ENCODE measurements at places on chromosomes 7 and 10. TPM values are rescaled to one million over a fixed set of nuclear protein-coding genes. Genes with fewer than 3 reads are reported as not detected.
A peak's percentile ranks its signal among the peaks of the same experiment; 100 is the strongest.

DNA sequence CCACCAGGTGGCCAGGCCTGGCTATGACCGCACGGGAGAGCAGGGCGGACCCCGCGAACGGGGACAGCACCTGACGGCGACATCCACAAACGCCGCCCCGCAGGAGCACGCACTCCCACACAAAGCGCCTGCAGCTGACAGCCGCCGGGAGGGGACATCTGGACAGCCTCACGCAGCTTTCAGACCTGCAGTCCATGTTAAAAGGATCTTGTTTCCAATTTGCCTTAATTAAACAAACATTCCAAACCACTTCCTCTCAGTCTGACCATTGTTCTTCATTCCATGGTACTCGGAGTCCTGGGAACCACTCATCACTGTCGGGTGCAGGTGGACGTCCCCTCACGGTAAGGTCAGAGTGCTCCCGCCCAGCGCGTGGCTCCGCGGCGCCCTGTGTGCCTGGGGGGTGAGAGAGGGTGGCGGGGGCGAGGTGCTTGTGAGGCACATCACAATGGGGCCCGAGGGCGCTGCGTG lies 5.9 kb upstream of the GPER1 start:
- DNase-seq = no peak

GRCh38 chr10:99612167-99612831 lies 7.9 kb downstream of the SLC25A28 start:
- peak; percentile 55 for DNase-seq

DNA sequence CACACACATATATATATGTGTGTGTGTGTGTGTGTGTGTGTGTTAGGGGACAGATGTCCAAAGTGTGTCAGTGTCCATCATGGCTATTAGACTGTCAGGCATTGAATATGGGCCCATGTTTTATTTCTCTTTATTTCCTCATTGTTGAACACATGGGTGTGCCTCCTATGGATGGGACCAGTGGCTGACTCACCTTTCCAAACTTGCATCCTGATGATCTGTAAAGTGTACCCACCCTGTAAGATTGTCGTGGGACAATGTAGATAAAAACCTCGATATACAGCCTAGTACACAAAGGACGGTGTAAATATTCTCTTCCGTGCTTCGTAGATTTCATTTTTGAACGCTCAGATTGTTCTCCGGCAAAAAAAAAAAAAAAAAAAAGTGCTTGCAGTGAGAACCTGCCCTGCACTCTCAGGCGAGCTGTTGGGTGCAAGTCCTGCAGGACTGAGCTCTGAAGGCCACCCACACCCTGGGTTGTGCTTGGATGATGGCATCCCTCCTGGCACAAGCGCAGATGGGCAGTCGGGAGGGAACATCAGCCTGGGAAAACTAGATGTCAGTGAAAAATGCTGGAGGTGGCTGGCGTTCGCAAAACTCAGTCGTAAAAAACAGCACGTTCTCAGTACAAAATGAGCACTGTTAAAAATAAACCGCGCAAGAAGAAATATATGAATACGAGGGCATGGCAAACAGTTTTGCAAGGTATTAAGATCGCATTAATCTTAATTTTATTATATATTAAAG lies 166.9 kb downstream of the CUX1 start:
- no peak for DNase-seq

- no peak for DNase-seq
These were observed 23.9 kb downstream of the TEX36 start for GRCh38 chr10:125659071-125659470.

- DNase-seq = no peak
These were observed 197.1 kb downstream of the DOCK4 start for GRCh38 chr7:112009081-112009480.

NPFFR1 gene
- total RNA-seq = not detected

ABCB8 gene
- 19.6 TPM for total RNA-seq

SORBS1 gene
- total RNA-seq = 3.4 TPM

DNA sequence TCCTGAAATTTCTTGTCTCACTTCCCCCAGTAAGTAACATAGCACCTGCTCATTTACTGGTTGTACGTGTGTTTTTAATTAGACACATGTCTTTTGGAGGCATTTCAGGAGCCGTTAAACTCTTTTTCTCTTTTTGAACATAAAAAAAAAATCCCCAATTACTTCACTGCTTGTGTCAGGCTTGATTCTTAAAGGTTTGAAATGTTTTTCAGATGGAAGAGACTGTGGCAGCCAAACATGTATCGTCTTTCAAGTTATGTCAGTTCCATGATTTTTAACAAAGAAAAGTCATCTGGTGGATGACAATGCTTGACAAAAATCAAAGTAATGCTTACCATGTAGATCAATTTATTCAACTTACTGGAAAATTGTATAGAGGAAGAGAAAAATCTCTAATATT lies 585.8 kb downstream of the GATA3 start:
- no peak for DNase-seq

MALRD1 gene
- total RNA-seq = not detected

DNA sequence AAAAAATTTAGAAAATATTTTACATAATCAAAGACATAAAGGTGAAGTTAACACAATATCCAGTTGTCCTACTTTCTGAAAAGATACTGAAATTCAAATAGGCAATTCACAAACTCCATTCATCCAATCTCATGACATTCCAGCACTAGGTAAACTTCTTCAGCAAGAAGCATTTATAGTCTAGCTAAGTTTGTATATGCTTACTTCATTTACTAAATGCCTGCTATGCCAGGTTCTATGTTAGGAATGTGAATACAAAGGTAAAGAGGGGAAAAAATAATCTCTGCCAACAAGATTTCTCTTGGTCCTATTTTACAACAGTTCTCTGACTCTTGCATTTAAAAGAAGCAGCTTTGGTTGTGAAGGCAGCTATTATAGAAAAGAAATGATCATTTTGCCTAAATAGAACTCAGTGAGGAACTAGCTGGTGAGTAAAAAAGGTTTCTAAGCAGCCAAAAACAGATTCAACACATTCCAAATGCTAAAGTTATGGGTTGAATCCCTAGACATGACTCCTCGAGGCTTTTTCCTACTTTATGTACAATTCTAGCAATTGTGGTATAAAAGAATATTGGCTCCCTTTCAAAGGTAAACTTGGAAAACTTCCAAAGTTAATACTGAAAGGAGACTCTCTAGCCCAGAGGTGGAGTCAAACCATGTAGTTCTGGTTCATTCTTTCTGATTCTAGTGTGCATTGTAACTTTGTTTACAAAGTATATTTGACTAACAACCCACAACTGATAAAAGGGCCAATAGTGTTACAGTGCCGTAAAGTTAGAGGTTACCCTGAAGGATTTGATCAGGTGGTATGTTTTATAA lies 30.9 kb upstream of the KLHL7 start:
- DNase-seq = no peak

MRLN gene
- total RNA-seq = not detected

- no peak for DNase-seq
These were observed 27.7 kb downstream of the RAMP3 start for GRCh38 chr7:45185028-45185863.
